Dorsolateral prefrontal cortex (tissue), 122 donors: ENCODE measurements at places on chromosomes 13 and 19.

DNA sequence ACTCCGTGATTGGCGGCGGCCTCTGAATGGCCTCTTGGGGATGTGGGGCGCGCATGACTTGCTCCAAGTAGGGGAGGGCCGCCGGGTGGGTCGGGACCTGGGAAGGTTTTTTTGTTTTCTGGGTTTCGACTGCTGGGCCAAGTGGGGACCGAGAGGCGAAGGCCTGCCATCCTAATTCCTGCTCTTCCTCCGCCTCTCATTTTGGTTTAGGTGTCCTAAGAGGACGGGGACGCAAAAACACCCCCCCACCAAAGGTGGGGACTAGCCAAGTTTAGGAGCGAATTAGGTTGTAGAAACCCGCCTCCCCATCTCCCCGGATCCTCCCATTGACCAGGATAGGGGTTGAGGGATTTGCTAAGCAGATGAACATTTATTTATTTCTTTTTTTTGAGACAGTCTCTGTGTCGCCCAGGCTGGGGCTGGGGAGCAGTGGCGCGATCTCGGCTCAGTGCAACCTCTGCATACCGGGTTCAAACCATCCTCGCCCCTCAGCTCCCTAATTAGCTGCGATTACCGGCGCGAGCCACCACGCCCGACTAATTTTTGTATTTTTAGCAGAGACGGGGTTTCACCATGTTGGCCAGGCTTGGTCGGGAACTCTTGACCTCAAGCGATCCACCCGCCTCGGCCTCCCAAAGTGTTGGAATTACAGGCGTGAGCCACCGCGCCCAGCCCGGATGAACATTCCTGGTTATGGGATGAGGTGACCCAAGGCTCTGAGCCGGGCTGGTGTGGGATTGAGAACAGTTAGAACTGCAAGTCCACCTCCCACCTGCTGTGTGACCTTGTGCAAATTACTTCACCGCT, 838 bp downstream of the PPP2R1A start:
- no peak for DNase-seq

DNA sequence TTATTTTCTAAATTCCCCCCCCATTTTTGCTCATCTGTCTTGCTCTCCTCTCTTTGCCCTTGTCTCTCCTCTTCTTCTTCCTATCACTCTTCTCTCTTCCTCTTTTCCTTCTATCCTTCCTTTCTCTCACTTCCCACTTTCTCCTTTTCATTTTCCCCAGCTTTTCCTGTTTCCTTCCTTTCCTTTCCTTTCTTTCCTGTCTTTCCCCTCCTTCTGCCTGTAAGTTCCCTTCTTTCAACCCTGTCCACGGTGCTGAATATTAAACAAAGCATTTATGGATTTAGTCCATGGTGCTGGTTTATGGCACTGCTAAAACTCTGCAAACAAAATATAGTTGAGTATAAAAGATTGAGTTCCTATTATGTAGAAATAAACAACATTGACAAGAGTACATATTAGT, 27.6 kb downstream of the SCEL start:
- DNase-seq: no peak

GRCh38 chr19:9863759-9864158, 28.6 kb downstream of the PIN1 start:
- DNase-seq: no peak

DNA sequence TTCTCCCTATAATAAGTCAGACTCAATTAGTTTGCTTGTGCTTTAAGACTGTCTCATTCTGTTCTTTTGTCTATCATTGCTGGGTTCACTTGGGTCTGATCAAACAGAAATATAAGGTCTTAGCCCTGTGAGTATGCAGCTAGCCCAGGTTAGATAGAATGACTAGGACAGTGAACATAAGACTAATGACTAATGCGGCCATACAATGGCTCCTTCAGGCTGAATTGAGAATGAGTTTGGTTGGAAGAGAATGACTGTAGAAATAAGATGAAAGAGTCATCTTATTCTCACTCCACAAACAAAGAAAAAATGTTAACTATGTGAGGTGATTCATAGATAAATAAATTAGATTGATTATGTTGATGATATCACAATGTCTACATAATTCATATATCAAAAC, 50.1 kb upstream of the OBI1 start:
- no peak for DNase-seq

DNA sequence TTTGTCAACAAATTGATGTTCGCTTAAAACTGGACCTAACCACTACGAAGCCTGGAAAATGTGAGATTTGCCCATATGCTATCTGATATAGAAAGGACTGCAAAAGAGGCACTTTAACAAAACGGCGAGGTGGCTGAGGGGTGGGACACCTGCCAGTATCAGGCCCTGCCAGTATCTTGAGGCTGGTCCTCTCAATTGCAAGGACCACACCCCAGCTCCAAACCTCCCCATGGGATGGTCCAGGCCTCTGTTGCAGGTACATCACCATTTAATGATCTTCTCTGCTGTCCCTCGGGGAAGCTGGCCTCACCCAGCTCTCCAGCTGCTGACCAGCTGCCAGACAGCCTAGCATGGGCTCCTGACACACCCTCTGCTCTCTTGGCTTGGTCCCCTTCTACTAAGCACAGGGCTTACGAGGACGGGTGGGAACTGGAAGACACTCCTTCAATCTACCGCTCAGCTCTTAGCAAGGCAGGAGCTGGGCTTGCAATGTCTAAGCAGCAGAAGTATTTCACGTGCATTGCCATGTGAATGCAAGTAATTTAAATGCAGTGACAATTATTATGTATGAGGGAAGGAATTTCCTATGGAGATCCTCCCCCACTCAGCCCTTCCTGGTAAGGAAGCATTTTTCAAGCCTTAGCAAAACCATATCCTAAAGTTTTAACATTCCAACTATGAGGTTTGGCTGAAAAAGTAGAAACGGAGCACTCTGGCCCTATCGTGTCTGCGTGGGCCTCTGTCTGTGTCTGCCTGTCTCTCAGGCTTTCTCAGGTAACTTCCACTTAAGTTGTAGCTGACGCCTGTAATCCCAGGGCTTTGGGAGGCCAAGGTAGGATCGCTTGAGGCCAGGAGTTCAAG, 63.9 kb downstream of the LATS2 start:
- DNase-seq: no peak

DNA sequence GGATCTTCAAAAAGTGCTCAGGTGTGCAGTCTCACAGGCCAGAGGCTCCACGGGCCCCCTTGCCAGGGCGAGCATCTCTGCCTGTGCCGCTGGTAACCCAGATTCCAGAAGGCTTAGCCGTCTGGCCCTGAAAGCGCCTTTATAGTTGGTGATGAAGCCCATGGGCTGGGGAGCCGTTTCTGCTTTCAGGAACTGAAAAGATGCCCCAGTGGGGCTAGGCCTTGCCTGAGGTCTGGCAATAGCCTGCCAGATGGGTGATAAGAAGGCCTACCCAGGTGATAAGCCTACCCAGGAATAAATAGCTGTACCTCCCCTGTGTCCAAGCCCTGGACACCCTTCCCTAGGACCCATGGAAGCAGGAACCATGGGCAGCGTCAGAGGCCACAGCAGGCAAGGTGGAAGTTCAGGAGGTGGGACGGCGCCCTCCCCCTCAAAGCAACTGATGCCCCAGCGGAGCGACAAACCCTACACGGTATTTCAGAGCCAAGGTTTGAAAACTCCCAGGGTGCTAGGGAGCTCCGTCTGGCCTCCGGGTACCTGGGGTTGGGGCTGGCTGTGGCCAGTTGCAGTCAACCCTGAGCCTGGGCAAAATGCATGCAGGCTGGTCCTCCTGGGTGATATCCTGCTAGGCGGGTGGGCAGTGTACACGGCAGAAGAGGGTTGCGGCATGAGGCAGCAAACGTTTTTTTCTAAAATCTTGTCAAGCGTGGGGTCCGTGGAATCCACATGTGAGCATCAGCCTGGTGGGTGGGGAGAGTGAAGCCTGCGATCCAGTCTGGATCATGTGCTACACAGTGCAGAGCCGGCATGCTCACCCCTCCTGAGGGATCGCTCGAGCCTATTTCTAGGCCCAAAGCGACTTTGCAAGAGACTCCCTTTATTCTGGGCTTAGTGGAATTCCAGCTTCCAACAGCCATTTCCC, 45.3 kb downstream of the ACTN4 start:
- no peak for DNase-seq

- DNase-seq: no peak
Observed at GRCh38 chr13:35857769-35858168, 273.4 kb downstream of the DCLK1 start.

DNA sequence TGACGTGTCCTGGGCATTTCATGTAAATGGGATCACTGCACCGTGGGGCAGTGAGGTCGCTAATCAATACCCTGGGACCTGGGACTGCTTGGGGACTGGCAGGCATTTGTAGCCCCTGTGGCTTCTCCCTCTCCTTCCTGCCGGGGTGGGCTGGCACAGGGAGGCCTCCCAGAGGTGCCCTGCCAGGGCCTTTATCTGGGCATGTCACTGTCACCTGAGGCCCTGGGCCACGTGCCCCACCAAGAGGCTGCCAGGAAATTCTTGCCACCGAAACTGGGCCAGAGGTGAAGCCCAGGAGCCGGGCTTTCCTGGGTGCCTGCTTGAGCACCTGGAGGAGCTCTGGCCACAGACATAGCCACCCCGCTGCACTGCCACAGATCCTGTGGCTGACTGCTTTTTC, 1.8 kb upstream of the NMRK2 start:
- DNase-seq: no peak

- no peak for DNase-seq
Observed at GRCh38 chr19:10412257-10412977, 7.9 kb upstream of the PDE4A start.

DNA sequence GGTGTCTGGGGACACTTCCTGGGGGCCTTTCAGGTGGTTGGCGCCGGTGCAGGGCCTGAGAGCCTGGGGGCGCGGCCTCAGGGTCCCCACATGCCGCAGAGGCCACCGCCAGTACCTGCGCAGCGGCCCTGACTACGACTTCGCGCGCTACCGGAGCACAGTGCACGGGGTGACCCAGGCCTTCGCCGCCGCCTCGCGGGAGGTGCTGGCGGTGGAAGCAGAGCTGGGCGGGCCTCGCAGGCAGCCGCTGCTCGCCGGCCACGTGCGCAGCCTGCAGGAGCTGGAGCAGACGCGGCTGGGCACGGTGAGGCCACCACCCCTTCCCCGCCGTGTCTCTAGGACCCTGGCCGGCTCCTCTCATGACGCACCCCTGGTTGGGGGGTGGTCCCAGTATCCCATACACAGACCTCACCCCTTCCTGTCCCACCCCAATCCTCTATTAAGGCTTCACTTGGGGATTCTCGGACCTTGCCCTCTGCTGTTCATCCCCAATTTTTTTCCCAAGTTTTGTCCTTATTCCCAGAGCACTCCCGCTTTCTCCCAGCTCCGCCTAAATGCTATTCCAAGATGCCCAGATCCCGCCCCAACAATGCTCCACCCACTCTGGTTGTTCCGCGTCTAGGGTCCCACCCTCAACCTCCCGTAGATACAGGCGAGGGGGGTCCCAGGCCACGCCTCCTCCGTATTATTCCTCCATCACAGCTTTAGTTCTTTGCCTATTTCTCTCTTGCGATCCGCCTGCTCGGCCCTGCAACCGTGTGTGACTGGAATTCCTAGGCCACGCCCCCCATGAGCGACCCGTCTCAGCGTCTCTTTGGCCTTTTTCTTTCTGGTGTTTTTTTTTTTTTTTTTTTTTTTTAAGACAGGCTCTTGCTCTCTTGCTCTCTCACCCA, 1.0 kb downstream of the REX1BD start:
- DNase-seq: no peak

GRCh38 chr19:5434970-5435641, 20.1 kb upstream of the ZNRF4 start:
- DNase-seq: peak; percentile 69

DNA sequence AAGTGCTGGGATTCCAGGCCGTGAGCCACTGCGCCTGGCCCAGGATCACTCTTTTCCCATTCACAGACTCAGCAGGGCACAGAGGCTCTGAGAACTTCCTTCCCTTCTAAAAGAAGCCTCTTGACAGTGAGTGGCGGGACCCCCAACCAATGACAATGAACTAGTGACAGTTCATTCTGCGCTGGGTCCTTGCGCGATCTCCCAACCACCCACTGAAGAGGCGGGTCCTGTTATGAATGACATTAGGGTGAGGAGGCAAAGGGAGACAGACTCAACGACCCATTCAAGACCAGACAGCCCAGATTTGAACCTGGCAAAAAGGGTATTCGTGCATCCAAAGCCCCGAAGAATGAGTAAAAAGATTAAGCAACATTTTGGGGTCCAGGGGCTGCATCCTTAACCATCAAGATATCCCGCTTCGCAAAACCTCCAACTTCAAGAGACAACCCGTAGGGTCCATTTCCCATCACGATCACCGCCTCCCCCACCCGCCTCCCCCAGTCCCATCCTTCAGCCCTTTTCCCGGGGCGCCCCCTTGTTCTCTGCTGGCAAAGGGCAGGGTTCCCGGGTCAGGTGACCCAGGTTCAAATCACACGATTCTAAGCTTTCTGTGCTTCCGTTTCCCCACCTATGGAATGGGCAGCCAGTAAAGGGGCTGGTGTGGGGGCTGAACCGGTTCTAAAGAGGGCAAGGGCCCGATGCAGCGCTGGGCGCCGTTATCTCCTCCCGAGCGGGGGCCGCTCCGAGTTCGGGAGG, 719 bp downstream of the SUGP2 start:
- peak; percentile 89 for DNase-seq

DNA sequence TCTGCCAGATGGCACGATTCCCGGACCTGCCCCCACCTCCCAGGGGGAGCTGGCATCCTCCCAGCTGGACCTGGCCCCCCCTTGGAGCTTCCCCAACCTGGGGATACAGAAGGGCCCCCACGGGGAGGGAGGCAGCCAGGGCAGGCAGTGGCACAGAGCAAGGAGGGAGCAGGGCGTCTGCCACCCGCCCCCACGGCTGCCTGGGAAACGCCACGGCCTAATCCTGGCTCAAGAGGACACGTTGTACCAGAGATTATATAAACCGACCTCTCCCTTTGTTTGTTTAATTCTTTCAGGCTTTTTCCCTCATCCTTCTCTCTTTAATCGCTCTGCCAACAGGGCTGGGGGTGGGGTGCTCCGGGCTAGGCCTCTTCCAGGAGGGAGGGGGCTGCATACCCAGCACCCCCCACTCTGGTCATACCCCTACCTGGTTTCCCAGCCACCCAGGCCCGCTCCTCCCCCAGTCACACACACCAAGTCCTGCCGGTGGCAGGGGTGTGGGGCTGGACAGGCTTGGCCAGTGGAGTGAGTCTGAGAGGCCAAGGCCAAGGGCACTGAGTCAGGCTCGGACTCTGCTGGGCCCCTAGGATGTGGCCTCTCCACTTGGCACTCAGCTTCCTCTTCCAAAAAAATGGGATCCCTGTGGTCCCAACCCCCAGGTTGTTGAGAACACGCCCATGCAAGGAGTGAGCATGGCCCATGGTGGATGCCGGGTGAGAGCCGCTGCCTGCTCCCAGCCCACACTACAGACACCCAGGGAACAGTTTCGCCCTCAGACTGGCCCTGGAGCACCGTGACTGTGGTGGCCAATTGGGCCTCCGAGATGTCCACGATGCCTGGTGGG, 29.5 kb upstream of the NFIC start:
- DNase-seq: peak; percentile 63

DNA sequence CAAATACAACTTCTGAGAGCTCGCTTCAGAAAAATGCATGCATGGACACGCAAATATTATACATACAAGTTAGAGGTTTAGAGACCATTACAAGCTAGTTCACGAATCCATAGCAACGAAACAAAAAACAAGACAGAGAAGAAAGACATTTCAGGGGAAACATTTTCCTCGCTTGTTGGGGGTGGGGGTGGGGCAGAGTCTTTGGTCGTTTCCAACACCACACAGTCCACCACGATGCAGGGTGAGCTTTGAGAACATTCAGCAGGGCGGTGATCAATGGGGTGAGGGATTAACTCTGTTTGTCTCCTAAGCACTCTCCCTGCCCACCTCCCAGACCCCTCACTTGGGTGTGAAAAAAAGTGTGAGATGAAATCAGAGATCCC, 651 bp downstream of the OXGR1 start:
- DNase-seq: no peak

GRCh38 chr13:34721631-34722595, 220.2 kb upstream of the NBEA start:
- no peak for DNase-seq
